Stomach (tissue), 19 donors: ENCODE measurements at places on chromosomes 16 and 17. TPM values are rescaled to one million over a fixed set of nuclear protein-coding genes. Genes with fewer than 3 reads are reported as not detected.

KIFC3 gene
- 40.0 TPM for total RNA-seq

CCL5 gene
- not detected for total RNA-seq

RASL10B gene
- 0.43 TPM for total RNA-seq

KRT16 gene
- total RNA-seq: not detected

- DNase-seq: no peak
Observed at GRCh38 chr16:77551357-77551756, 116.5 kb upstream of the ADAMTS18 start.

GRCh38 chr17:48052956-48053757 is 5.0 kb downstream of the NFE2L1 start:
- peak; percentile 77 for DNase-seq

GRCh38 chr16:84085773-84086172 is 31.0 kb downstream of the MBTPS1 start:
- DNase-seq: no peak

- DNase-seq: no peak
Observed at GRCh38 chr17:41054025-41054424, 1.0 kb downstream of the KRTAP2-2 start.

DNA sequence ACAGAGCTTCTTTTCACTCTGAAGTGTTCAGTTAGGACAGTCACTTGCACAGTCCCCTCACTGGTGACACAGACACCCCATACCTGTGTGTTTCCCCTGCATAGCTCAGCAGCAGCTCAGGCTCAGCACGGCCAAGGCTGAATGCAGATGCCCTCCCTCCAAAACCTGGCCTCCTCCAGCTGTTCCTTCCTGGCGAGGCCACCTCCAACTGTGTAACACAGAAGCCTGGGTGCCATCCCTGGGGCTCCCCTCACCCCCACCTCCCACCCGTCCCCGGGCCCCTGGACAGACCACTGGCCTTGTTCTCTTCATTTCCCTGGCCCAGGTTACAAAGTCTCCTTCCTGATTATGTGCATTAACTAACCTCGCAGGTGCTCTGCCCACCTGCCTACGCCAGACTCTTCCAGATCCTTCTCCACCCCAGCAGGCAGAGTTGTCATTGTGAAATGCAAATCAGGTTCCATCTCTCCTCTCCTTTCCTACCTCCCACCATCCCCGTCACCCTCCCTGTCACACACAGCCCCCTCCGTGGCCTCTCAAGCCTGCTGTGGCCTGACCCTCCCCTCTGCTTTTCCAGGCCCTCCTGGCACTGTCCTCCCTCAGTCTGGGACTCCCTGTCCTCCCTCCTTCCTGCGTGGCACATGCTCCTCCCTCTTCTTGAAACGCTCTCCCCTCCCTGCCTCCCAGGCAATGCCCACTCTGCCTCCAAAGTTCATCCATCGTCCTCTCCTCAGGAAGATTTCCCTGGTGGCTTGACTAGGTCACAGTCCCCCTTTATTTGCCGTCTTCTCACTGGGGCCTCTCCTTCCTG is 26.4 kb downstream of the MLYCD start:
- DNase-seq: no peak

GRCh38 chr17:60173304-60173819 is 23.6 kb downstream of the CA4 start:
- DNase-seq: no peak

GRCh38 chr16:74052016-74052415 is 244.6 kb upstream of the PSMD7 start:
- DNase-seq: no peak

DNA sequence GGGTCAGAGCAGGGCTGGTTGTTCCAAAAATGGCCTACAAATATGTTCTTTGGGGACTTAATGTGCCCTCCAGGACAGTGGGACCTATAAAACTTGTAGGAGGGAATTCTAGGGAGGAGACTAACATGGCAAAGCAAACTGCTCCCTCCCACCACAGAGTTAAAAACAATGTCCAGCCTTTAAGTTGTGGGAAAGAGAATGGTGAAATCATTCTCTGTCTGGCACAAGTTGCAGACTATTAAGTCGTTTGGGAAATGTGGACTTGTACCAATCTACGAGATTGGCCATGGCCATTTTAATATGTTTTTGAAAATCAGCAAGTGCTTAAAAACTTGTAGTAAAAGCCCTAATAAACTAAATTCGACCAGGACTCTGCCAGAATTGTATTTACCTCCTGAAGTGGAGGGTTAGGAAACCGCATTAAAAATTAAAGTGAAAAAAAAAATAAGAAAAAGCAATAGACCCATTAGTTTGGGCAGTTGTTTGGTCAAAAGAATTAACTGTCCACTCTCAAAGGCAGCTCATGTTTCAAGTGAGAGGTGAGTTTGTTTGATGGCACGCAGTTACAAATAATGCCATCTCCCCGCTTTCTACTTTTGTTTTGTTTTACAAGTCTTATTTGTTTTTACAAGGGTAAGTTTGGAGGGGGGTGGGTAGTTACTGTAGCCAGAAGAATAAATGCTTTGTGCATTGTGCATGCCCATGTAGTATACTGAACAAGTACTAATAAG is 32.4 kb downstream of the ANKFN1 start:
- no peak for DNase-seq

GRCh38 chr17:63314761-63315160 is 131.3 kb downstream of the CYB561 start:
- DNase-seq: no peak
